ENCODE measurements at places on chromosomes 7 and 10. TPM values are rescaled to one million over a fixed set of nuclear protein-coding genes. Genes with fewer than 3 reads are reported as not detected.
A peak's percentile ranks its signal among the peaks of the same experiment; 100 is the strongest.

- DNase-seq: no peak
These were observed 177.2 kb downstream of the TAX1BP1 start for GRCh38 chr7:27917119-27917518.

GRCh38 chr7:103446049-103446520 lies at the start of gene SLC26A5:
SLC26A5 (minus strand) TSS chr7:103446207; CDS start chr7:103421514, 24,693 bp downstream.
- no peak for DNase-seq

GRCh38 chr10:124562425-124563060 lies 100.9 kb downstream of the LHPP start:
- DNase-seq: no peak

- peak; percentile 90 for DNase-seq
These were observed 494.3 kb downstream of the AUTS2 start for GRCh38 chr7:70092314-70093204.

DNA sequence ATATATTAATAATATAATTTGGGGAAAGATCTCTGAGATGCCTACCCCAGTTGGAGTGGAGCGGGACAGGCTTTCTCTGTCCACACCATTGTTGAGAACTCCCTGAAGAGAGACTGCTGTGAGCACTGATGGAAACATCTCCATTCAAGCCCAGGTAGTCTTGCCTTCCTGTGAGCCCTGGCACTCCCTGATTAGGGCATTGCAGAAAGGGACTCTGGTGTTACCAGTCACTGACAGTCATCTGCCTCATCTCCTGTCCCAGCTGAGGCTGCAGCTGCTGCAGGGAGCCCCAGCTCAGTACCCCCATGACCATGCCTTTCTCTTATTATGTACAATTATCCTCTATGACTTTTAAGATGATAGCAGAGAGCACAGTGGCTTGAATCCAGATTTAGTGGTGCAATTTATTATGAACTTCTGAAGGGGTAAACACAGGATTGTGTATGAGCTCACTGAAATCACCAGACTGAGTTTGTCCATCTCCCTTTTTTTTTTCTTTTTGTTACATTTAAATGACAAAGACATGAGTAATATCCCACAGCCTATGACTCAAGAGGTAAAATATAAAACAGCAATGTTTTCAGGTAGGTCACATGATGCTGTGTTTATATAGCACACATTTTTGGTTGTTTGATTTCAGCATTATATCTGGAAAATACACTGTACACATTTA lies 236.9 kb downstream of the SLC25A13 start:
- no peak for DNase-seq

ABCC2 gene
- total RNA-seq: 2.1 TPM

DNA sequence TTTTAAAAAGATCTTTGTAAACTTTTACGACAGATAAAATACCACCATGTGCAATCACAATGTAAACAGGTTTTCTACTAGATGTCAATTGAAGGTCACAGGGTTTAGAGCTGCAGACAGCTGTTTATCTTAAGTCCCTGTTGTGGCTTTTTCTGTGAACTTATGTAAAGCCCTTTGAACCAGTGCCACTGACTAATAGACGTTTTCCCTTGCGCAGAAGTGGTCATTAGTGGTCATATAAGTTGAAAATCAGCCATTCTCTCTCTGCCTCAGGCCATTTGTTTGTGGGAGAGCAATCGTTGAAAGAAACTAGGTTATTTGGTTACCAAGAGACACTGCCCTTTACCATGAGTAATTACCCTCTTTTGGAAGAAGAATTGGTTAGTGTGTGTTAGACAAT lies 23.9 kb downstream of the CACNB2 start:
- no peak for DNase-seq

ZNF365 gene
- total RNA-seq: 2.7 TPM

MYH16 gene
- not detected for total RNA-seq

DNA sequence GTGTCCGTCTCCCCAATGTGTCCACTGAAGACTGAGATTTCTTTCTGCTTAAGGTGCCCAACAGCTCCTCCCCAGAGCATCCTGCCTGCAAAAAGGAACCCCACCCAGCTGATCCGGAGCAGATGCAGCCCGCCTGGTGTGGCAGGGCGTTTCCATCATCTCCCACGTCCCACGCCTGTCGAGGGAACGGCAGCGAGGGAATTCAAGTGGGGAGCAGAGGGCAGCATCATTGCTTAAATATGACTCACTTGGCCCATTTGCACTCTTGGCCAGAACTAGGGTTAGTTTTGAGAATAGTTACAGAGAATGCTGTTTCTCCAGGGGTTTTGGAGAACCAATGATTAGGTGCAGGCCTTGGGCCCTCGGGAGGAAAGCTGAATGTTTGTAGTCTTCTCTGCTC lies 20.8 kb downstream of the VWA2 start:
- DNase-seq: no peak

DNA sequence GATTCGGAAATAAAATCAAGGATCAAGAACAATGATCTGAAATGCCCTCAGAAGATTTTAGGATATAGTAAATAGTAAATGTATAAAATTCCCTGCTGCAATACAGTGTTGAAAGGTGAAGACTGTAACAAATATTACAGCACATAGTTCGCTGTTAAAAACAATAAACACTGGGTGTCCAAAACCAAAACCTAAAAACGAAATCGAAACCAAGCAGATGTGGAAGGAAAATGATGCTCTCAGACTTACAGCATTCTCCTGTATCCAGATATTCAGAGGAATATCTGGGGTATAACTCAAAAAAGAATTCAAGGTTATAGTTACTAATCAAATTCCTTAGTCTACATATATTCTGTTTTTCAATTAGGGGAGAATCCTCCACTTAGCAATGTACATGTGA lies 708.1 kb upstream of the PCDH15 start:
- DNase-seq: no peak

DNA sequence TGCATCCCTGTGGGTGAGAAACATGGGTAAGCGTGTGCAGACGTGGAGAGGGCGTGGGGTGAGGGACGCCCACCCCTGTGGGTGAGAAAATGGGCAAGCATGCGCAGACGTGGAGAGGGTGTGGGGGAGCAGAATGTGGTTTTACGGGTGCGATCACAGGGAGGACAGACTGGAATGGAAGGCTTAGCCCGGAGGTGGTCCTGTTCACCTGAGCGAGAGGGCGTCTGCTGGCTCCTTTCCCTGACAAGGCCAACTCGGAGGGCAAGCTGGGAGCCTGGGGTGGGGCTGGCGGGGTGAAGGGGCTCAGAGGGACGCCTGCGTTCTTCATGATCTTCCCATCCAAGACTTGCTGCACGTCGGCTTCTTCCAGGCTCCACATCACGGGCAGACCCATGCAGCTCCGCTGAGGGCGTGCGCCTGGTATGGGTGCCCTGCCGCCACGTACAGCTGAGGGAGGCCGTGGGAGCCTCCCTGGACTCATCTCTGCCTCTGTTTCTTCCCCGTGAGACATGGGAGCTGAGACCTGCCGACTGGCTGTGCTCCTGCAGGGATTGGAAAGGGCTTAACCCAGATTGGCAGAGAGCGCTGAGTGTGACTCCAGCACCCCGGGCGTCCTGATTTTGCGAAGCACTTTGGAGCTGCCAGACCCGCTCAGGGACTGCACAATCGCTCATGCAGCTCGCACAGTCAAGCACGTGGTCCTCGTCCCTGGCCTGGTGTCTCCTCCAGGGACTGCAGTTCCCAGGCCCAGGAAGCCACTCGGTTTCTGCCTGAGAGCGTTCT lies 74.3 kb upstream of the SHH start:
- DNase-seq: no peak

DNA sequence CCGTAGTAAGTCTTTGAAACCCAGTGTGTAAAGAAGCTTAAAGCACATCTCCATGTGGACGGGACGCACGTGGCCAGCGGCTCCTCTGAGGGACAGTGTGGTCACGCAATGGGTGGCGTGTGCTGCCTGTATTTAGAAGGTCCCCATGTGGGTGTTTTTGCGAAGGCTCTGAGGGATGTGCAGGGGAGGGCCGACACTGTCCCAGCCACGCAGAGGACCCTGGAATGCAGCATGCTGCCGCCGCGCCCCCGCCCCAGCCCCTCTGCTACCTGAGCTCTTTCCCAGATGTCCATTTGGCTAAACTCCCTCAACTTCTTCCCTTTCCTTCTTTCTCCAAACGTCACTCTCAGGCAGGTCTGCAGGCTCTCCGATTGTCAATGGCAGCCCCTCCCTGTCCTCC lies 8.8 kb downstream of the PFKP start:
- no peak for DNase-seq

SPDYE8 gene
- 0.10 TPM for total RNA-seq

DNA sequence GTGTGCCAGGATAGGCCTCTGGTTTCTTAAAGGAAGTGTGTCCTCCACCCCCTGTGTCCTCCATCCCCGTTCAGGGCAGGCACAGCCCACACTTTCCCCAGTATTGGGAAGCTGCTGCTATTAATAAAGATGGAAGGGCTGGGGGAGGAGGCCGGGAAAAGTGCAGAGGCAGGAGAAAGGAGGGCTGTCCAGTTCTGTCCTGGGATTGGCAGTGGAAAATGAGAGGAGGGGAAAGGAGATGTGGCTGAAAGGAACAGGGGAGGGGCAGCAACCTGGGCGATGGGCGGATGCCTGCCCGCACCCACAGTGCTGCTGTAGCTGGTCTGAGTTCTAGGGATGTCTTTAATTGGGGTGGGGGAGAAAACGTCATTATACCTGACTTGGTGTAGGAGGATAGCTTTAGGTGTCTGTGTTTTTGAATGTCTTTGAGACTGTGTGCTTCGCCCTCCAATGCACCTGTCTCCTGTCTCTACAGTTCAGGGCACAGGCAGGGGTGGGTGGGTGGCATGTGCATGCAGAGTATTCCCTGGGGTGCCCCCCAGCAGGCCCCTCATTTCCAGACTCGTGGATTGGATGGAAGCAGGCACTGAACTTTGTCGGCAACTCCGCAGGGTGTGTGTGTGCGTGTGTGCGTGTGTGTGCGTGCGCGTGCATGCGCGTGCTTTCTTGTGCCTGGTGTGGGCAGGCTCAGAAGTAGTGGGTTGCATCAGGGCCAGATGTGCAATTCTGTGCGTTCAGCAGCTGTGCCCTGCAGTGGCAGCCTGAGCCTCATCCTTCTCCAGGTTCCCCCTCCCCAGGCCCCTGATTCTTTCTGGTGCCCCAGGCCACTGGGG lies 2.5 kb downstream of the TRIM8 start:
- peak; percentile 86 for DNase-seq

DNA sequence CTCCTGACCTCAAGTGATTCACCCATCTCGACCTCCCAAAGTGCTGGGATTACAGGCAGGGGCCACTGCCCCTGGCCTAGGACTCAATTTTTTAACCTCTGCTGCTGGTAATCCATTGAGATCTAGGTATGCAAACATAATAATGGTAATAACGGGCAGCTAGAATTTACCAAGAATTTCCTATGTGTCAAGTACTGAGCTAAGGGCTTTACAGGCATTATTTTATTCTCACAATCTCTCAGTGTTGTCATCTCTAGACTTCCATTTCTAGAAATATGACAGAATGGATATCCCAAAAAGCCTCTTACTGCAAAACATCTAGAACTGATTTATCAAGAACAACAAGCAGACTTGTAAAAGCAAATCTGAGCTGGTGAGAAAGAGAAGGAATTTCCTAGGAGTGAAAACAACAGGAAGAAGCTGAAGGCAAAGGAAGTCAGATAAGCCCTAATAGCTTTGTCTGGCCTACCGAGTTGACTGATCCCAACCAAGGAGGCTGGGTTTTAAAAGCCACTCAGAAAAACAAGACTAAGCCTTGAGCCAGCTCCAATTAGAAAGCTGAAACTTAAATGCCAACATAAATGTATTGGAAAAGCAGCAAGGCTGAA lies 70.6 kb downstream of the CCDC71L start:
- no peak for DNase-seq

- peak; percentile 24 for DNase-seq
These were observed 3.0 kb upstream of the CALHM3 start for GRCh38 chr10:103481974-103482531.

DNA sequence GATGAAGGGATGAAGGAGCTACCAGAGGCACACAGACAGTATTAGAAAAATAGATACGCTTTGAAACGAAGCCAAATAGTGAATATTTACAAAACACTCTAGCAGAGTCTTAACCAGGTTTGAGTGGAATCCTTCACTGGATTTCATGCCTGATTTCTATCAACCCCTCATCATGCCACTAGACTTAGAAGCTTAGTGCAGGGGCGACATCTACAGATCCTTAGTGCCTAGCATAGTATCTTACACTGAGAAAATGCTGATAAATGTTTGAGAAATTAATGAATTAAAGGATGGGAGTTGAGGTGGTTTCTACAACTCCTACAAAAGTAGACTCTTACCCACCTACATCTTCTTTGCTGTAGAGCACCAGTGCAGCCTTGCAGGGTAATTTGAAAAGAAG lies 54.7 kb upstream of the CCNJ start:
- no peak for DNase-seq

GRCh38 chr7:45568536-45569289 lies 5.5 kb upstream of the ADCY1 start:
- DNase-seq: no peak

NODAL gene
- total RNA-seq: not detected

KLF14 gene
- 0.89 TPM for total RNA-seq

RADIL gene
- total RNA-seq: 2.2 TPM

GCK gene
- 0.79 TPM for total RNA-seq

GRCh38 chr7:22295402-22296264 lies 61.3 kb downstream of the RAPGEF5 start:
- no peak for DNase-seq

MALRD1 gene
- 12.8 TPM for total RNA-seq

GRCh38 chr7:64908358-64908757 lies 5.3 kb downstream of the ZNF273 start:
- no peak for DNase-seq

CAV2 gene
- total RNA-seq: 78.6 TPM

- DNase-seq: peak; percentile 84
These were observed 293.2 kb upstream of the SEMA3D start for GRCh38 chr7:85479918-85480643.

DNA sequence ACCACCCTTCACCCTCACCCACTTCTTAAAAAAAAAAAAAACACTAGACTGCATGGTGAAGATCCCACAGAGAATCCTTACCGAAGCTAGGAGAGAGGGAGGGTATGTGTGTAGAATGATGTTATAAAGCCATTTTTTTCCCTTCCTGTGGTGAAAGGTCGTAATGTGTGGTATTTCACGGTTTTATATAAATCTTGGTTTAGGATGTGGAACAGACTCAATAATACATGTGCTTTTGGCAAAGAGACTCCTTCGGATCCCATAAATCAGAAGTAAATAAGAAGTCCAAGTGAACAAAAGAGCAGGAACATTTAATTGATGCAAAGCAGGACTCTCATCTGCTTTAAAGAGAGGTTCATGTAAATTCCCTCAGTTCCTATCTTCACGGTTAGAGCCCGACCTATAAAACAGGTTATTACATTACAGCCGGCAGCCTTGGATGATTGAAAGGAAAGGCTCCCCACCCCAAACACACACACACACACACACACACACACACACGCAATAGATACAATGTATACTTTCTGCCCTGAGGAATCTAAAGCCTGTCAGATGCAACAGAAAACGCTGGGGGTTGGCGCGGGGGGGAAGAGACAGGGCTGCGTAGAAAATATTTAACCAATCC lies 8.8 kb downstream of the DLX5 start:
- DNase-seq: no peak

GRCh38 chr10:125147971-125148439 lies 12.4 kb downstream of the CTBP2 start:
- no peak for DNase-seq

GRCh38 chr10:116984202-116984990 lies 20.6 kb downstream of the SHTN1 start:
- DNase-seq: no peak

GRCh38 chr10:118701529-118702323 lies 53.0 kb downstream of the CACUL1 start:
- DNase-seq: no peak
